ENCODE measurements at places on chromosomes 12 and 14.
A peak's percentile ranks its signal among the peaks of the same experiment; 100 is the strongest.

DNA sequence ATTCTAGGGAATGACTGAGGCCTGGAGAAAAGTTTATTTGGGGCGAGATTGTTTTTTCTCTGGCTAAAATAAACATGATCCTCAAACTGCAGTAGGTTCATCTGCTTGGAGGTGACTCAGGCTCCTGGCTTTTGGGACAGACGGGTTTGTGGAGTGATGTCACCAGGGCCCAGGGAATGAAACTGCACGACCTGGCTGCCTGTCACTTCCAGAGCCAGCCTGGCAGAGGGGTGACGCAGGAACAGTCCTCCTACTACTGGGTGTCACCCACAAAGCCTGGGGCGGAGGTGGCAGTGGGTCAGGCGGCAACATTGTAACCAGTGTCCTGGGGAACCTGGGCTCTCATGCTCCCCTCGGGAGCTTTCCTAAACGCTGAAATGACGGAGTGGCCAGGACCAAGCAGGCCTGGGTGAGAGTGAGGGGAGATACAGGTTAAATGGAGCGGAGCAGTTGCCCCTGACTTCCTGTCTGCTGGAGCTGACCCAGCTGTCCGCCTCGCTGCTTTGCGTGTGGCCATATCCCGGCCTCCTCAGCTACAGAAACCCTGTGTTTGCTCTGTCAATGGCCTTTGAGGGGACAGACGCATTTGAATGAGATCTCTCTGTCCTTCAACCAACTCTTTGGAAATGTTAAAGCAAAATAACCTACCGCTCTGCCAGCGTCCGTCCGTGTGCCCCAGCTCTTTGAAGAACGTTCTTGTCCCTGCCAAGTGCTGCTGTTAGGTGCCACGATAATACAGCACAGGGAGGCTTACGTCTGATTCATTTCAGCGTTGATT, 6.5 kb downstream of the HIP1R start:
- no peak for DNase-seq

- DNase-seq, result no peak
Measured at GRCh38 chr12:113467502-113468364, 3.9 kb downstream of the LHX5 start.

DNA sequence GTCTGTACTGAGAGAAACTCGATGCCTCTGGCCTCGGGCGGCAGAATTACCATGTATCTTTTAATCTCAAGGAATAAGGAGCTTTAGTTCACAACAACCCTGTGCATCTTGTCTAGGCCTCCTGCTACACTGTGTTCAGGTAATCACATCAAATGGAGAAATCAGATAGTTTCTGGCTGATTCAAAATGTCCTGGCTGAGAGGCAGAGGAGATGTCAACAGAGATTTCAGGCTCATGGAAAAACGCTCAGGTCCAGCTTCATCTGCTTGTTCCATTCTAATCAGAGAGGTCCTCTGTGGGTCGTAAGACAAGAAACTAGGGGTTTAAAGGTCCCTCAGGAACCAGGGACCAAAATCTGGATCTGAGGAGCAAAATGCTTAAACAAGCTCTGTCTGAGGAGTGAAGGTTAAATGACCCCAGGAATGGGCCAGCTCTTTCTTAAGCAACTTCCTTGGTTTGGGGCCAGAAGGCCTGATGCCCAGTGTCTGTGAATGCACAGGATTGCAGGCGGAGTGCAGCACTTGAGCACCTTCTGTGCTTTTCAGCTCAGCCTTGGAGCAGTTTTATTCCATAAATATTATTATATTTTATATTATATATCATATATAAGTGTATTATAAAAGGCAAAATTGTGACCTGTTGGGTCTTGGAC, 170.2 kb upstream of the PRICKLE1 start:
- no peak for DNase-seq

GRCh38 chr12:31702047-31702446, 26.8 kb downstream of the AMN1 start:
- DNase-seq, result no peak

- no peak for DNase-seq
Measured at GRCh38 chr12:108779998-108780688, 48.8 kb upstream of the CORO1C start.

DNA sequence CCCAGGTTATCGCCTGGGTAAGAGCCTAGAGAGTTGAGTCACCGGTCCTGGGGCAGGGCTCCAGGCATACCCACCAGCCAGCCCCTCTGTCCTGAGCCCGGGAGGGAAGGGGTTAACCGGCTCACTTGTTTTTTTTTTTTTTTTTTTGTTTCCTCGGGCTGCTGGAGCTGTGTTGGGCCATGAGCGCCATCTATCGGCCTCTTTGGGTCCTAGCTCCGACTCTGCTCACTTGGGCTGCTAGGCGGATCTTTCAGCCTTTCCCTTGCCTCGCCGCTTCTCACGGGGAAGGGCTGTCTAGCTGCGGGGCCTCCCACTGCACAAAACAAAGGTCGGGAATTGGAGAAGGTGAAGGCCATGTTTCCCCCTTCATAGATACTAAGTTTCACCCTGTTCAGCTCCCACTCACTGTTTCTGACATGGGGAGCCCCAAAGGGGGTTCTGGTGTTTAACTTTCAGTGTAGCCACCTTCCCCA, 2.8 kb upstream of the SMUG1 start:
- peak; percentile 65 for DNase-seq

GRCh38 chr12:96099986-96100385, 64.6 kb upstream of the LTA4H start:
- DNase-seq, result no peak

- DNase-seq, result no peak
Measured at GRCh38 chr14:58291646-58292045, 6.7 kb upstream of the ARID4A start.

DNA sequence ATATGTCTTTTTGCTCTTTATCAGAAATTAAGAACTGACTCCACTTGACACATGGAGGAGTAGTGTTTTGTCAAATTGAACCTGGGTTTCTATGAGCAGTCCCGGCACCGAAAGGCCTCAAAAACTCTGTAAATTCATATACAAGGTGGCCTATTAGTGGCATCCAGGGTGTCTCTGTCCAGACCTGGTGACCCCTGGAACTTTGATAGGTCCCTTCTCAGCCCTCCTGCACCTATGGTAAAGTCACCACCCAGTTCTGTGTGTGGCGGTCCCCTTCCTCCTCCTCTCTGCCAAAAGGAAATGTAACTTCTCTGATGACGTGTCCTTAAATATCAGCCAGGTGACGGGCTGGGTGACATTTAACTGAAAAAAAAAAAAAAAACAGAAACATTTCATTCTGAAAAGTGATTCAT, 204.0 kb upstream of the FOXN3 start:
- DNase-seq, result peak; percentile 26

- DNase-seq, result no peak
Measured at GRCh38 chr14:105271224-105271890, 23.0 kb downstream of the BTBD6 start.

DNA sequence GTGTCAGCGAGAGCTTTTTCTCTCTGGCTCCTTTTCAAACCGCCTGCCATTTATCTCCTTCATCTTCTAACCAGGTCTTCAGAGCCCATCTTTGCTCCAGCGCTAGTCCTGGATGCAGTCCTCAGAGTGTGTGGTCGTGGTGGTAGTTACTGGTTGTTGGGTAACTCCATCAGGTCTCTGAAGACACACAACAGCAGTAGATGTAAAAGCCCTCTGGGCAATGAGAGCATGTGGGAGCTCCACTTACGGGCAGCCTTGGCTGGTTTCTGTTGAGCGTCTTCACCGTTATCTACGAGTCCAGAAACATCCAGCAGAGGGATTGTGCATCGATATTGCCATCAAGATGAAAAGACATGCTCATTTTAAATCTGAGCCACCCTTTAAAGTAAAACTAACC, 61.2 kb downstream of the FBXL14 start:
- no peak for DNase-seq

- no peak for DNase-seq
Measured at GRCh38 chr12:29991924-29992323, 208.2 kb upstream of the TMTC1 start.

GRCh38 chr12:2052826-2053678, at the start of gene CACNA1C:
Gene CACNA1C (plus strand): TSS chr12:2052987. CDS start chr12:2053563, 576 bp downstream.
- no peak for DNase-seq

GRCh38 chr12:109729801-109730200, 16.2 kb downstream of the FAM222A start:
- DNase-seq, result no peak

- no peak for DNase-seq
Measured at GRCh38 chr14:81093651-81094050, 127.1 kb downstream of the GTF2A1 start.

DNA sequence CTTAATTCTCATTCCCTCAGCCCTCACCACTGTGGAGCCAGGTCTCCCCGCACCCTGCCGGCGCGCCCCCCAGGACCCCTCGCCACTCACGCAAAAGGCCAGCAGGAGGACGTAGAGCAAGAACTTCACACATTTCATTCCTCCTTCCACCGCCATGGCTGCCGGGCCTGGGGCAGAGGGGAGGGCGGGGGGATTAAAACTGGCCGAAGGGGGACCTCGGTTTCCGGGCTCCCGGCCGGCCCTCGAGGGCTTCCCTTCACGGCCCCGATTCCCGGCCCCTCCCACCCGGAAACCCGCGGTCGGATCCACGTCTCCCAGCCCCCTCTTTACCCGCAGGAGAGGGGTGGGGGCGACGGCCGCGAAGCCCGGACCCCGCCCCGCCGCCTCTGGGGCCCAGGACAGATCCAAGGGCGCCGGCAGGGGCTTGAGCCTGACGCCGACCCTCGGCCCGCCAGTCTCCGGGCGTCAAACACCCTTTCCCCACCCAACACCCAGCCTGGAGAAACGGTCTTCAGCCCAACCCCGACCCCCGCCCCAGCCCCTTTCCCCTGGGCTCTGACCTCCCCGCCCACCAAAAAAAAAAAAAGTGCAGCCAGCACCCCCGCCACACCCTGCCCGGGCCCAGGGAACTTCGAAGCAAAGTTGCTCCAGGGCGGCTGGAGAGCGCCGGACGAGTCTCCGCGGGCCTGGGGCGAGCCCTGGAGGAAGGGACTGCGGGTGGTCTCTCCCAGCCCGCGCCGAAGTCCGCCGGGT, 447 bp downstream of the CD63 start:
- DNase-seq, result no peak

DNA sequence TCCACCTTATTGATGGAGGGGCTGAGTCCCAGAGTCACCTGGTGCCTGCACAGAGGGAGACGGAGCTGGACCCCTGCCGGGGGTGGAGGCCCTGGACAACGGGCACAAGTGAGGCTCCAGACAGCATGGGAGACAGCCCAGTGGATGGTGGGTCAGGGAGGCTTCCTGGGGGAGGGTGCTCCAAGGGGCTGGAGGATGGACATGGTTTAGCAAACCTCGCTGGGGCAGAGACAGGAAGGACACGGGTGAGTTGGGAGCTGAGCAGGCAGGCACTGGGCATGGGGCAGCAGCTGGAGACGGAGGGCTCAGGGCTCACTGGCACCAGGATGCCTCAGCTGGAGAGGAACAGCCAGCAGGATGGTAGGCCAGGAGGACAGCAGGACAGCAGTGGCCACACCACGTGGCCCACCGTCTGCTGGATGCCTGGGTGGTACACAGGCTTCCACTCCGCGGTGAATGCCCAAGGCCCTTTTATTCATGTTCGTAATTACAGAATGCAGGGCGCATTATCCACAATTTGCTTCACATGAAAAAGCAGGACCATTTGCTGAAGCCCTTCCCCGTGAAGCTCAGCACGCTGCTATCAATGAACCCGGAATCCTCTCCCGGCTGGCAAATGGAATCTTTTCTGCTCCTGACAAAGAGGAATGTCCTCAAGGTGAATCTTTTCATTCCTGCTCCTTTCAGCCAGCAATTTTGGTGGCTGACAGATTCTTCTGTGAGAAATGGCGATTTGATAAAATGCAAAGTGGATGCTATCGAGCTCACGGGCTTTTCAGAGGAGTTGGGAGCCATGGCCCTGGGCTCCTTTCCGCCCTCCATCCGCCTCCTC, 138.1 kb upstream of the C14orf180 start:
- DNase-seq, result no peak

- no peak for DNase-seq
Measured at GRCh38 chr14:101065696-101066694, 162.5 kb upstream of the RTL1 start.

DNA sequence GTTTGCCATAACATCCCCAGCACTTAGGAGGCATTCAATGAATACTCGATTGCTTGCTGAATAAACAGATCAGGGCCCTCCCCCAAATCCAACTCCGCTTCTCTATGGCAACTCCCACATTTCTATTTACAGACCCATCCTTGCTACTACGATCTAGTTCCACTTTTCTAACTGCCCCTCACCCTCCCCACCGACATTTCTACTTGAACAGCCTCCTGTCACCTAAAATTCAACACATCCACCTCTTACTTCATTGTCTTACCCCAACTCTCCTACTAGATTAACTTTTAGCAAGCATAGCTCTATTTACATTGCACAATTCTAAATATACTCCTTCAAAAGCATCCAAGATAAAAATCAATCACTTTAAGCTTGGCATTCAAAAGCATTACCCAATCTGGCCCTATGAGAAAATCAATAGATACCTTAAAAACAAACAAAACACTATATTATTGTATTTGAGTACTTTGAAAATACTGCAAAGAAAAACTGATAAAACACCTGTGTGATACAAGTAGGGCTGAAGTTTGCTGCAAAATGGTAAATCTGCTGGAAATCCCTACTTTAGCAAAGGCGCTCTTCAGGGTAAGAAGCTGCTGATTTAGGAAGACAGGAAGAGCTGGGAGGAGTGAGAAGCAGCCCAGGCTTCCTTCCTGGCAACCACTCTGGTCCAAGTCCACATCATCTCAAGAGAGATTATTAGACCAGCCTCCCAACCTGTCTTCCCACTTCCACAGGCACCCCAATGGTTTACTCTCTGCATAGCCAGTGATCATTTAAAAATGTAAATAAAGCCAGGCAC, 96.4 kb downstream of the HECTD4 start:
- DNase-seq, result no peak

GRCh38 chr14:88488897-88489296, 65.9 kb downstream of the PTPN21 start:
- DNase-seq, result no peak

DNA sequence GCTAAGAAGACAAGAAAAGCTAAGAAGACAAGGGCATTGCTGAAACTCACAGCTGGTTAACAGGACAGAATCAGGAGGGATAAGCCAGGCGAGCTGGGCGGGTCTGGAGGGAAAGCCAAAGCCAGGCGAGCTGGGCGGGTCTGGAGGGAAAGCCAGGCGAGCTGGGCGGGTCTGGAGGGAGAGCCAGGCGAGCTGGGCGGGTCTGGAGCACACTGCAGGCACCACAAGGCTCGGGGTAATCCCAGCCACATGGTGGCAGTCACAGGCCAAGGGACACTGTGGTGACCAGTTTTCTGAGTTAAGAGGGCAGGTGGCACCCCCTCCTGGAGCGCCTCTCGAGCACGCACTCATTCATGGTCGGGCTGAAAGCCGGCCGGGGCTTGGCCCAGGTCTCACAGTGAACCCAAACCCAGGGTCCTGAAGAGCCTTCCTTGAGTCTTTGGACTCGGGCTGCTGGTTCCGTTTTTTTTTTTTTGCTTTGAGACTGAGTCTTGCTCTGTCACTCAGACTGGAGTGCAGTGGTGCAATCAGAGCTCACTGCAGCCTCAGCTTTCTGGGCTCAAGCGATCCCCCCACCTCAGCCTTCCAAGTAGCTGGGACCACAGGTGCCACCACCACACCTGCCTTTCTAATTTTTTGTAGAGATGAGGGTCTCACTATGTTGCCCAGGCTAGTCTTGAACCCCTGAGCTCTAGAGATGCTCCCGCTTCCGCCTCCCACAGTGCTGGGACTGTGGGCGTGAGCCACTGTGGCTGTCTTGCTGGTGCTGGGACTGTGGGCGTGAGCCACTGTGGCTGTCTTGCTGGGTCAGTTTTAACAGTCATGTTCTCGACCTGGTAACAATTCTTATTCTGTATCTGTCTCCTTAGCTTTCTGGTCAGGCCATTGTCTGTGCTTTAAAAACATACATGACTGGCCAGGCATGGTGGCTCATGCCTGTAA, 40.2 kb downstream of the HSP90AA1 start:
- no peak for DNase-seq

Data from T-helper 2 cell (primary cell).